ENCODE measurements at places on chromosomes 16 and 17.
A peak's percentile ranks its signal among the peaks of the same experiment; 100 is the strongest.

- DNase-seq = no peak
Observed at GRCh38 chr17:78589031-78589675, 12.0 kb upstream of the DNAH17 start.

DNA sequence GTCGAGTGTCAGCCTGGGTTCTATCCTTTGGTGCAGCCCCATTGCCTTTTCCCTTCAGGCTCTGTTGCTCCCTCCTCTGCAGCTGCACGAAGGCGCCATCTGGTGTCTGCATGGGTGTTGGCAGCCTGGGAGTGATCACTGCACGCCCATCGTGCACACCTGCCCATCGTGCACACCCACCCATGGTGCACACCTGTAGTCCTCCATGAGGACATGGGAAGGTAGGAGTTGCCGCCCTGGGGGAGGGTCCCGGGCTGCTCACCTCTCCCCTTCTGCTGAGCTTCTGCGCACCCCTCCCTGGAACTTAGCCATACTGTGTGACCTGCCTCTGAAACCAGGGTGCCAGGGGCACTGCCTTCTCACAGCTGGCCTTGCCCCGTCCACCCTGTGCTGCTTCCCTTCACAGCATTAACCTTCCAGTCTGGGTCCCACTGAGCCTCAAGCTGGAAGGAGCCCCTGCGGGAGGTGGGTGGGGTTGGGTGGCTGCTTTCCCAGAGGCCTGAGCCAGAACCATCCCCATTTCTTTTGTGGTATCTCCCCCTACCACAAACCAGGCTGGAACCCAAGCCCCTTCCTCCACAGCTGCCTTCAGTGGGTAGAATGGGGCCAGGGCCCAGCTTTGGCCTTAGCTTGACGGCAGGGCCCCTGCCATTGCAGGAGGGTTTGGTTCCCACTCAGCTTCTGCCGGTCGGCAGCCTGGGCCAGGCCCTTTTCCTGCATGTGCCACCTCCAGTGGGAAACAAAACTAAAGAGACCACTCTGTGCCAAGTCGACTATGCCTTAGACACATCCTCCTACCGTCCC, 2.9 kb downstream of the CTRL start:
- DNase-seq = peak; percentile 62

DNA sequence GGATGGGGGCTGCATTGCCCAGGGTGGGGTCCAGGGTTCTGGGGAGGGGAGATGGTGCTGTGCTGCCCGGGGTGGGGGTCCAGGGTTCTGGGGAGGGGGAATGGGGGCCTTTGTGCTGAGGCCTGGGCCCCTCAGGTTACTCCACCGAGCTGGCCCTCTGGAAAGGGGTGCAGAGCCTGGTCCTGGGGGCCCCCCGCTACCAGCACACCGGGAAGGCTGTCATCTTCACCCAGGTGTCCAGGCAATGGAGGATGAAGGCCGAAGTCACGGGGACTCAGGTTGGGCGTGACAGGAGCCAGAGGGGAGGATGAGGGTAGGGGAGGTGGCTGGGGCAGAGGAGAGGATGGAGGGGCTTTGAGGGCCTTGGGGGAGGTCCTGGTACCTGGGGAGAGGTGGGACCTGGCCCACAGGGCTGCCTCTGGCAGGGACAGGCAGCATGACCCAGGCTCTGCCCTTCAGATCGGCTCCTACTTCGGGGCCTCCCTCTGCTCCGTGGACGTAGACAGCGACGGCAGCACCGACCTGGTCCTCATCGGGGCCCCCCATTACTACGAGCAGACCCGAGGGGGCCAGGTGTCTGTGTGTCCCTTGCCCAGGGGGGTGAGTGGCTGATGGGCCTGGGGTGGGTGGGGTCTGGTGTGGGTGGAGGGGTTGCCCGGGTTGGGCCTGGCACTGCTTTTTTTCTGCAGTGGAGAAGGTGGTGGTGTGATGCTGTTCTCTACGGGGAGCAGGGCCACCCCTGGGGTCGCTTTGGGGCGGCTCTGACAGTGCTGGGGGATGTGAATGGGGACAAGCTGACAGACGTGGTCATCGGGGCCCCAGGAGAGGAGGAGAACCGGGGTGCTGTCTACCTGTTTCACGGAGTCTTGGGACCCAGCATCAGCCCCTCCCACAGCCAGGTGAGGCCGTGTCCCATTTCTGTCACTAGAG, 7.8 kb downstream of the ITGAX start:
- no peak for DNase-seq

- DNase-seq = no peak
Observed at GRCh38 chr17:12553625-12554024, 112.1 kb upstream of the MYOCD start.

- DNase-seq = no peak
Observed at GRCh38 chr17:37123941-37124820, 175.4 kb downstream of the AATF start.

- no peak for DNase-seq
Observed at GRCh38 chr17:79645022-79645776, 34.3 kb upstream of the RBFOX3 start.

GRCh38 chr16:89473136-89473712, 17.1 kb downstream of the ANKRD11 start:
- no peak for DNase-seq

- no peak for DNase-seq
Observed at GRCh38 chr16:73186752-73187601, 139.0 kb upstream of the ZFHX3 start.

DNA sequence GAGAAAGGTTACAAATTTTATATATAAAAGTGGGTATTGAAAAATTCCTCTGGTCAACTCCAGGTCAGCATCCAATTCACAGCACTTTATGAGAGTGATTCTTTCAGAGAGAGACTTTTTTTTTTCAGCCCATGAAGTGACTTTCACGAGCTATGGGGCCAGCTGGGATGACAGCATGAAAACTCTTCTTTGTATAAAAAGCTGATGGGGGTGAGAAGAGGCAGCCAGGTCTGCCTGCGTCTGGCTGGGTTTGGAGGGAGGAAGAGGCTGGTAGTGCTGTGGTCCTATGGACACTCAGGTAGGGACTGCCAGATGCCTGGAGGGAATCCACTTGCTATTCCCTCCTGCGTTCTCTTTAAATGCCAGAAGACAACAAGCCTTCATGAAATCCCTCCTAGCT, 250.6 kb downstream of the UTP18 start:
- no peak for DNase-seq

Data from EL (cell line).